IPS DF 19.7 (cell line): ENCODE measurements at places on chromosomes 11 and 22.

GRCh38 chr11:67357831-67358670 lies 4.7 kb upstream of the POLD4 start:
- DNase-seq = no peak

- no peak for DNase-seq
Measured at GRCh38 chr22:19483481-19484244, 3.9 kb downstream of the CDC45 start.

DNA sequence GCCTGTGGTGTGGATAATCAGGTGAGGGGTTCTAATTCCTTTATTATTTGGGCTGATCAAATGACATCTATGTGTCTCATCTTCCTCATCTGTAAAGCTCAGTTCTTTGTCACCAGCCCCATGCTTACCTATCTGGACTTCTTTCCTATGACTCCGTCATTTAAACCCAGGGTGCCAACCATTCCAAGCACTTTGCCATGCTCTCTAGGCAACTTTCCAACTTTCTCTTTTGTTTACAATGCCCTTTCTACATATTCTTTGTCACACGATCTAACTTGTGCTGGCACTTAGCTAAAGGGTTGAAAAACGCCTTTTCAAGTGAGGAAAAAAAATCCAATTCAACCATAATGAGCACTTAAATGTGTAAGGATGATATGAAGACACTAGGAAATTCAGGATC lies 27.9 kb downstream of the EXPH5 start:
- no peak for DNase-seq

GRCh38 chr11:71322861-71323582 lies 70.6 kb upstream of the SHANK2 start:
- no peak for DNase-seq
